ENCODE measurements at places on chromosomes 5 and 9.

DNA sequence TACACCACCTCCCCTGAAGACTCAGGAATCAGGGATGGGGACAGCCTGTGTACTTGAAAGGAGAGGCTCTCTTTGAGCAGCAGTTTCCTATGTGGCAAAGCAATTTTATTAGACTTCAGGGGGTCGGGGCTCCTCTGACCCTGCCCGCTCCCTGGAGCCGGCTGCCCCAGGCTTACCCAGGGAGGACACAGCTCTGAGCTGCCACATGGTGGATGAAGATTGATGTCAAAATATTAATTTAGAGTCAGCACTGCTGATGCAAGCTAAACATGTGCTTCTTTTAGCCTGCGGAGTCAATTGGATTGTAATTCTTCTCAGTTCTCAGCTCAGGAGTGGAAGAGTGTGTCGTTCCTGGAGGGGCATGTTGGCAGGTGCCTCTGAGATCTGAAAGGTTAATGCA lies 606.1 kb downstream of the KIF4B start:
- no peak for DNase-seq

GRCh38 chr5:160133071-160133917 lies 14.0 kb upstream of the PWWP2A start:
- no peak for DNase-seq

- no peak for DNase-seq
These were observed 21.3 kb upstream of the GBGT1 start for GRCh38 chr9:133184971-133185370.

DNA sequence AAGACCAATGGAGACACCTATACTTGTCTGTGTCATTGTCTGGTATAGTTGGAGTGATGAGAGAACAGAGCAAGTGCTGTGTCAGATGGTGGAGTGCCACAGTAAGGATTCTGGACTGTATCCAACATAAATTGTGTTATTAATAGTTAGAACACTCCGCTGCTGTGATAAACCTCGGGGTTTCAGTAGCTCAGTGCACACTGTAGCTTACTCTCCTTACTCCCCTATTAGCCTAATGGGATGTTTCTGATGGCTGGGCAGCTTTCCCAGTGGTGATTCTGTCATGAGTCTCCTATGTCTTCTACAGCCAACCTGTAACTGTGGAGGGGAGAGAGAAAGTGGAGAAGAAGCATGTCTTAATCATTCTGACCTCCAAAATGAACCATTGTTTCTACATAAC lies 127.6 kb upstream of the PTCH1 start:
- no peak for DNase-seq

- DNase-seq, result no peak
These were observed 89.6 kb upstream of the BASP1 start for GRCh38 chr5:17127743-17128231.

DNA sequence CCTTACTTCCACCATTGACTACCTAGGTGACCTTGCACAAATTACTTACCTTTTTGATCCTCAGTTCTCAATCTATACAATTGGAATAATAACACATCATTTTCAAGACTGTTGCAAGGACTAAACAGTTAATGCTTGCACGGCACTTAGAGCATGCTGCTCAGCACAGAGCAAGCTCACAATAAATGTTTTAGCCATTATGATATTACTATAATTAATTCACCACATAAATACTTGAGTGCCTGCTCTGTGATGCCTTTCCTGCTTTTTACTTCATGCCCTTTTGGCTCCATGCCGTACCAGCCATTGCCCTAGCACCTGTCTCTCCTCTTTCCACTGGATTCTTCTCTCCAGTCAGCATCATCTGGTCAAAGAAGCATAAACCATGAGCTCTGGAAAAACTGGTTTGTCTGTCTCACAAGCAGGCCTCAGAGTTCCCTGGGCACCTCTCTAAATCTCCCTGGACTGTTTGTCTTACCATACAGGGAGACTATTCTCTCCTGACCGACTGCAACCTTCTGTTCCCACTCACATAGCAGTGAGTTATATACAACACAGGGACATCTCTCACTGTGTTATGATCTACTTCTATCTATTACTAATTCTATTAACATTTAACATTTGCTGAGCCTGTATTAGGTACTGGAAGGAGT lies 260.4 kb upstream of the ADRA1B start:
- no peak for DNase-seq

DNA sequence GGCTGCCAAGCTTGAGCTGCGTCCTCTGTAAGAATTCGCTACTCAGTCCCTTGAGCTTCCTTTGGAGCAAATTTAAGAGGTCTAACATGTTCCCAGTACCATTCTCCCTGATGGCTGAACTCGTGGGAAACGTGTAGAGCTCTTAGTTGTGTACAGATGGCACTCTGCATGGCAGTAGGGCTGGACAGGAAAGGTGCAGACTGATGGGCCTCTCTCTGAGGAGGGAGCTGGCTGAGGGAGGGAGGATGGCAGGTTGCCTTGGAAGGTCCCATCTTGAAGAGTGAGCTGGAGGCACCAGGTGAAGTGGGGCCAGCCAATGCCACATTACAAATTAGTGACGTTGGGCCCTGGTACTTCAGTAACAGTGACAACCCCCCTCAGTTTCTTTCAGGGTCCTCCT lies 495.3 kb downstream of the CCDC171 start:
- no peak for DNase-seq

DNA sequence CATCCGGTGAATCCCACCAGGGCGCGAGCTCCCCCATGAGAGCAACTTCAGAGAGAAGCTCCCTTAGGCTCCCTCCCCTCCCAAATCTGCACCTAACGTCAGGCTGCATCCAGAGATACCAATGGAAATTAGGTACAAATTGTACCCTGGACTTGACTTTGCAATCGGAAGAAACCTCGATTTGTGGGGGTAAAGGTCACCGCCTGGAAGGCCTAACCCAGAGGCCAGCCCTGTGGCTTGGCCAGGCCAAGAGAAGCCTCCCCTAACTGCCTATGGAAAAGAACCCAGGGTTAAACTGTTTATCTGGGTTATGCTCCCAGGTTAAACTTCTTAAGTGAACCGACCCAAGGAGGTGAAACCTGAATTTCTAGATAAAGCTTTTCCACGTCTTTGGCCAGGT lies 80.4 kb downstream of the GTF3C4 start:
- no peak for DNase-seq

DNA sequence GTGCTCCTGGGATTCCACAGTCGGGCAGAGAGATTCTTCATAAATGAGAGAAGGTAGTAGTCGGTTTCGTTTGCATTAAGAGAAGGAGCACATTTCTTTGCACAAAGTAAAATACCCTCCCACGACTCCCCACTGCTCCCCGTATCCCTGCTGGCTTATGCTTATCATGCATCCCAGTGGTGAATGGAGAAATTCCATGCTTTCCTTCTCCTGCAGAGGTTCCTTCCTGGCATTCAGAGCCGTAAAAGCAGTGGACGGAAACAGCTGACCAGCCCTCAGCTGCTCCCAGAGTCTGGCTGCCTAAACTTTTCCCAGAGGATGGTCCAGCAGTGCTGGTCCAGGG lies 93.1 kb downstream of the C9orf152 start:
- DNase-seq, result no peak

DNA sequence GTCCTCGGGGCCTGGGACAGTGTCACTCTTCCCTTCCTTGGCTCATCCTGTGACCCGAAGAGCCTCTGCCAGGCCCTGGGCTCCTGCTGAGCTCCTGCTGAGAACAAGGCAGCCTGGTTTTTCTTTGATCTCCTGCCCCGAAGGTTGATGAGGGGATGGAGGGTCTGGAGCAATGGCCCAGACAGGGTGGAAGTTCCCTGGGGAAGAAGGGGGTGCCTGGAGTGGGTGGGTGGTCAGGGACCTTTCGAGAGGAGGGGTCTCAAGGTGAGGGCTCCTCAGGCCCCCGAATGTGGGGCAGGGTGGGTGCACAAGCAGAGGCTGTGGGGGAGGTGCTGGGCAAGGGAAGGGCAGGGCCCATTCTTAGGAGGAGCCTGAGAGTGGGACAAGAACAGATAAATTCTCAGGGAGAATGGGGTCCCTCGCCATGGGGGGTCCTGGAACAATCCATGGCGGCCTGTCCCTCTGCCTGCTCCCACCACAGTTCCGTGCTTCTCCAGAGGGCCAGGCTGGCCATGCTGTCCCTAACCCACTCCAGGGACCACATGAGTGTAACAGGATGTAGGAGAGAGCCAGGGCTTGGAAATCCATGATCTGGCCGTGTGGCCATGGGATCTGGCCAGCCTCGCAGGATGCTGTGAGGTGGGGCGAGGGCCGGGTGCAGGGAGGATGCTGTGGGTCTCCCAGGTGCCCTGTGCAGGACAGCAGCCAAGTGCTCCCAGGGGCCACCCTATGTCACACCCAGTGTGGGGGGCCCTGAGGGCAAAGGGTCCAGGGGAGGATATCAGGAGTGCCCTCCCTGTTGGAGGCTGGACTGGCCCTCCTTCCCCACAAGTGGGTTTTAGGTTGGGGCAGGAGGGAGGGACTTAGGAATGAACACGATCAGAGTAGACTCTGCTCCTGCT lies 128.5 kb upstream of the LPCAT1 start:
- no peak for DNase-seq

- DNase-seq, result peak; percentile 48
These were observed 800 bp upstream of the KCNN2 start for GRCh38 chr5:114360816-114361723.

DNA sequence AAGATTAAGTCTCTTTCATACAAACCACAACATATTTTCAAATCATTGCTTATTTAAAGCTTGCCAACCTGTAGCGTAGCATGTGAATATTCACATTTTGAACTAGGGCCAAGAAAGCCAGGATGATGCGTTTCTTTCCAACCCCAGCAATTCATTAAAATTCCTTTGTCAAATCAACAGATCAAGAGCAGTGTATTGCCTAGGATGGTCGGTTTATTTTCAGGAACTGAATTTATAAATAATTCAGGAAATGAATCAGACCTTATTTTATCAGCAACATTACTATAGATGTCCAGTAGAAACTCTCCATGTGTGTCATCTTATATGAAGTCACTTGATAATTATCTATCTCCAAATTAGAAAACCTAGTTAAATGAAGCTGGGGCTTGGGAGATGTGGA lies 13.2 kb upstream of the AUH start:
- DNase-seq, result no peak

- no peak for DNase-seq
These were observed 2.2 kb upstream of the EXOSC3 start for GRCh38 chr9:37787059-37787458.

GRCh38 chr5:44660251-44660650 lies 148.5 kb upstream of the MRPS30 start:
- DNase-seq, result no peak

- no peak for DNase-seq
These were observed 17.4 kb upstream of the ARSI start for GRCh38 chr5:150320044-150320613.

- no peak for DNase-seq
These were observed 39.6 kb upstream of the SLC6A19 start for GRCh38 chr5:1161833-1162229.

- DNase-seq, result no peak
These were observed 54.4 kb upstream of the JMY start for GRCh38 chr5:79181419-79182022.

DNA sequence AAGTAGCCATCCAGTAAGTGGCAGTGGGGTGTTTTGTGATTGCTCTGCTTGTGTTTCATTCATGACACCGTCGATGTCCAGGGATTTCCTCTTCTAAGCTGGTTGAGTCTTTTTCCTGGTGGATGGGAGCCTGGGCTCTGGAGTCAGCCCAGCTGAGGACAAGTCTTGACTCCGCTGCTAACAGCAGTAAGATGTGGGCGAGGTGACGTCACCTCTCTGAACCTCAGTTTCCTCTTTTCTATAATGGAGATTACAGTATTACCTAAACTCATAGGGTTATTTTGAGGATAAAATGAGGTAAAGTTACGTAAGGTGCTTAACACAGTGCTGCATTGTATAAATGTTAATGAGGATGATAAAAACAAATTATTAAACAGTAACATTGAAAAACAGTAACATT lies 21.3 kb downstream of the FGF1 start:
- no peak for DNase-seq

GRCh38 chr9:35690294-35690613 lies 529 bp upstream of the TPM2 start:
- no peak for DNase-seq

DNA sequence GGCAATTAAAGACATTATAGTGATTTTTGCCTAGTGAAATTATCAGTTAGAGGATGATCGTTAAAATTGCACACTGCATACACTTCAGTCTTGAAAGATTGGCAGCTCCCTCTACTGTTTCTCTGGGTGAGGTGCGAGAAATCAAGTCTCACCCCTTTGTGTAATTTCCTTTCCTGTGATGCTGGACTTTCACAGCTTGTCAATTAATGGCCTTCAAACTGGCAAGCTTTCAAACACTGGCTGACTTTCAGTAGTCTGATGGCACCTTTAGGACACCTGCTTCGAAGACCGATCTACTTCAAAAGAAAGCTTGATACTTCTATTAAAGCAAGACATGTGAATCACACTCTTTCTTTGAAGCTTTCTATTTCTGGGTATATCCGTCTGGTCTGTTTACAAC lies 706.7 kb upstream of the PTPRD start:
- DNase-seq, result peak; percentile 74

DNA sequence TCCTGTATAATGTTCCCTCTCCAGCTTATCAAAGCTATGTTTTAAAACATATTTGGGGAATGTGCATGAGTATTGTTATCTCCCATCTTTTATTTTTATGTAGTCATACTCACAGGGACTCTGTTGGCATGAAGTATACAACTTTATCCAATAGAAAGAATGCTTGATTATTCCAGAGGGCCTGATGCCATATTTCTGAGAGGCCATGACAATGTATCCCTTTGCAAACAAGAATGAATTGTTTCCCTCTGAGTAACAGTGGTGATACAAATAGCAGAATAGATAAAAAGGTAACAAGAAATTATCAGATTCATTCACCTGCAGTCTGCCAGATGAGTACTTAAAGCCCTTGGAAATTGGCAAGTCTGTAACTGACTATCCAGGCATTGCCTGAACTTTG lies 125.9 kb downstream of the PLK2 start:
- no peak for DNase-seq

- DNase-seq, result no peak
These were observed 32.1 kb upstream of the BASP1 start for GRCh38 chr5:17185349-17185748.

GRCh38 chr9:121778252-121779225 lies 127.1 kb downstream of the DAB2IP start:
- peak; percentile 57 for DNase-seq

GRCh38 chr5:73522989-73523388 lies 24.7 kb downstream of the BTF3 start:
- no peak for DNase-seq

DNA sequence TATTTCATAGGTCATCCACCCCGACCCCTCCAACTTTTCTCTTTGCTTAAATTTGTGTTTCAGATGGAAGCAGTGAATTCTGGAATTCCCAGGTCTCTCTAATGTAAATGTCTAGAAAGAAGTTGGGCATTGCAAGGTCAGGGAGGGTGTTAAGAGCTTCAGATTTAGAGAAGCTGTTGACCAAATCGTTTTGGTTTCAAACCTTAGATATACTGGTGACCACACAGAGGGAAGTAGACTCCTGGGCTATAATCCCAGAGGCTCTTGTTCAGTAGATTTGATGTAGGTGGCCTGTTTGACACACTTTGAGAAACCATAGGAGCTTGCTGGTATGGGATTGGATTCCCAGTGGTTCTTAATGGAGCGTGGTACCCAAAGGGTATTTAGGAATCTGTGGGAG lies 137.3 kb upstream of the KLF9 start:
- no peak for DNase-seq

Measured in NCI-H446 treated with DMSO at 0.1 percent for 48 hours (cell line).